Activated T-helper 1 cell treated with Interleukin-2 at 50 U/mL for 16 hours (primary cell): ENCODE measurements at places on chromosomes 11 and 22.

DNA sequence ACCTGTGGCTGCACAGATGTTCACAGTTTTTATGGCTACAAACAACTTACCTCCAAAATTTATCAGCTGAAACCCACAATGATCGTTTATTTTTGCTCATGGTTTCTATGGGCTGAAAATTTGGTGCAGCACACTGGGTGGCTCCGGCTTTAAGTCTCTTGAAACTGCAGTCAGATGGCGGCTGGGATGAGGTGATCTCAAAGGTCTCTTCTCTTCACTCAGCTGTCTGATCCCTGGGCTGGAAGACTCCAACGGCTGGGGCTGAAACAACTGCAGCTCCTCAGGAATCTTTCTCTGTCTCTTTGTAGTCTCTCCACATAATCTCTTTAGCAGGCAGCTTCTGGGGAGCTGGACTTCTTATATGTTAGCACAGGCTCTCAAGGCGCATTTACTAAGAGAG is 117.3 kb upstream of the FAT3 start:
- DNase-seq, result no peak

DNA sequence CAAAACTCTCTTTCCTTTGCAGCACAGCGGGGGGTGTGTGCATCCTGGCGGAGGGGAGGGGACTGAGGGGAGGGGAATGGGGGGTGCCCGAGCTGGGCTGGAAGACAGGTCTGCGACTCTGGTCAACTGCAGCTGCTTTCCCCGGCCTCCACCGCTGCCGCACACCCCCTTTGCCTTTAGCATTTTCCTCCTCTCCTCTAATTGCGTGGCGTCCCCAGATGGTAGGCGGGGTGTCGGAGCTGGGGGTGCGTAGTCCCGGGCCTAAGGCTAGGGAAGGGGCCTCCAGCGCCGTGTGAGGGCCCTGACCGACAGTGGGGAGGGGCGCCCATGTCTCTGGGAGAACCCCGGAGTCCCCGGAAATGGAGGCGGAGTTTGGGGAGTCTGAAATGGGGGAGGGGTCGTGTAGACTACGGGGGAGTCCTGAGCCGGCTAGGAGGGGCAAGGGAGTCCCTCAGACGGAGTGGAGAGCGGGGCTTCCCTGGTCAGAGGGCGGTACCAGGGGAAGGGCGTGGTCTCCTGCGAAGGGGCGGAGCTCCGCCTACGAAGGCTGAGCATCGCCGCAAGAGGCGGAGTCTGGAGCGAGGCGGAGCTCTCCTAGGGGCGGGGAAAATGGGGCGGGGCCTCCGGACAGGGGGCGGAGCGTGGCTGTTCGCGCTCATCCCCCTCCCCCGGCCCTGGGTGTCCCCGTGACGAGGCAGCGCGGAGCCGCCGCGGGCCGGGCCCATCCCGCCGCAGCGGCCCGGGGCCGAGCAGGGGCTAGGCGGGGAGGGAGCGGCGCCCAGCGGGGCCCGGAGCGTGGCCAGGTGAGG is at the start of gene PELI3:
Gene PELI3, plus strand, starts transcription at position 681 of the 809 bp plus-strand sequence. CDS start 1,224 bp downstream, outside the sequence.
- DNase-seq, result peak; percentile 88

DNA sequence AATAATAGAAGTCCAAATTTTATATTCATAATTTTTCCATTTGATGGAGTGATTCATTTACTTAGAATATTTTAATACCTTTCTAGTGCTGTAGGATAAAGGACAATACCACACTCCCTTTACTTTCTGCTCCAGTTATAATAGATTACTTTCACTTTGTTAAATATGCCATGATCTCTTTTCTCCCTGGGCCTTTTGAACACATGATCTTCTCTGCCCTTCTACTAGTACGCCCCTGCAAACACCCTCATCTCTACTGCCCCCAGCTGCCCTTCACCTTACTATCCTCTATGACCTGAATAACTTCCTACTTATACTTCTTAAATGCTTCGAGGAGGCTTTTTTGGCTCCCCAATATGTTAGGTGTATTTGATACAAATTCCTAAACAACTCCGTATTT is 177.3 kb downstream of the GUCY1A2 start:
- DNase-seq, result no peak

- no peak for DNase-seq
Observed at GRCh38 chr22:44195189-44195871, 14.6 kb downstream of the PARVG start.

GRCh38 chr11:78651136-78651775 is 76.6 kb upstream of the NARS2 start:
- DNase-seq, result no peak

- no peak for DNase-seq
Observed at GRCh38 chr11:129528296-129528695, 152.6 kb downstream of the BARX2 start.

DNA sequence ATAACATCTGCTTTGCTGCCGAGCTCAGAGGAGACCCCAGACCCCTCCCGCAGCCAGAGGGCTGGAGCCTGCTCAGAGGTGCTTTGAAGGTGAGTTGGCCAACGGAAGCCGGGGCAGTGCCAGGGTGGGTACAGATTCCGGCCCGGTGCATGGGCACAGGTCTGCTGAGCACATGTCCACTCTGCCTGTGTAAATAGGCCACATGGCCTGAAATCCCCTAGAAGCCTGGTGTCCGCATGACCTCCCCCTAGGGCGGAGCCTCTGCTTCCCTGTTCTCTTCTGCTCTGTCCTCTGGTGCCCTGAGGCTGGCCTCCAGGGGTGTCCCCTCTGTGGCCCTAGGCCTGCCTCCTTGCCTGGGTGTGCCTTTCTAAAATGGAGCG is 19.6 kb upstream of the TXNRD2 start:
- DNase-seq, result no peak

- no peak for DNase-seq
Observed at GRCh38 chr22:19626666-19627065, 87.6 kb upstream of the SEPTIN5 start.

DNA sequence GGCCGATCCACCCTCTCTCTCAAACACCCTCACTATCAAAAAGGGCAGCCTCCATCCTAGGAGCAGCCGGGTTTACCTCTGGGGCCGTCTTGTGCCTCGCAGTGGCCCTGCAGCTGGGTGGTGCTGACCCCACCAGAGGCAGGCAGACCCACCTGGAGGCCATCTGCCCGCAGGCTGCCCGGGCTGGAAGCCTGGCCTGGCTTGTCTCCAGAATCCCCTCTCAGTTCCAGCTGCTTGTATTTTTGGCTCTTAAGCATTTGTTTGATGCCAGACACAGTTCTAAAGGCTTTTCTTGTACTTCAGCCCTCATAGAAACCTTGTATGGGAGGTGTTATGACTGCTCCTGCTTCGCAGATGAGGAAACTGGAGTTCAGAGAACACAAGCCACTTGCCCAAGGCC is 4.2 kb upstream of the NFAM1 start:
- no peak for DNase-seq

DNA sequence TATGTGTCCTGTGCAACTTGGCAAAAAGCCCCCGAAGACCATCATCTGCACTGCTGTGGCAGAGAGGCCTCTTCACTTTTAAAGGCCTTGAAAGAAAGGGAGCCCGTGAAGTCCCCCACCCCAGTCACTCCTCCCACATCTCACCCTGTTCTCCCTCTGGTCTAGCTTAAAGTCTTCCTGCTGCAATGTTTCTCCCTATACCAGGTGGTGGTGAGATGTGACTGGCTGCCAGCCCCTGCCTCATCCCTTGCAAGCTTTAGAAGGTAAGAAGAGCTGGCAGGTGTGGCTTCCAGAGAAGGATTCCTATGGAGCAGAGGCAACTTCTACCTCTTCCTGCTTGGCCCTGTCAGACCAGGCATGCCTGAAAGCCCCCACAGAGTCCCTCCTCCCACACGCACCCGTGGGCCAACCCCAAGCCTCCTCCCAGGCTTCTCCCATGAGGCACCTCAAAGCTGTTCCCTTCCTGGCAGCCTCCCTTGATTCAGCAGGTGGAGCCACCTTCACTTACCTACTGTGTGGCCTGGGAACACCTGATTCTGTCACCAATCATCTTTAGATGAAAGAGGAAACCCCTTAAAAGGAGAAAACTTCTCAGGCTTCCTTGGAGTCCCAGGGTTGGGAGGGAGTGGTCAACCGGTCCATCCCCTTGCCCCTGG is 4.0 kb upstream of the TRIM29 start:
- no peak for DNase-seq

GRCh38 chr22:20061481-20061861 is 18.6 kb upstream of the DGCR8 start:
- no peak for DNase-seq

- no peak for DNase-seq
Observed at GRCh38 chr22:45328822-45329529, 19.2 kb downstream of the FAM118A start.

GRCh38 chr11:86145439-86146156 is 76.7 kb upstream of the PICALM start:
- no peak for DNase-seq
